Dermis microvascular lymphatic vessel endothelial cell (primary cell): ENCODE measurements at places on chromosomes 1 and 21. TPM values are rescaled to one million over a fixed set of nuclear protein-coding genes. Genes with fewer than 3 reads are reported as not detected.

COA6 gene
- total RNA-seq = 12.8 and 16.7 TPM in 2 replicates

DPT gene
- total RNA-seq = not detected in 2 replicates

KCNAB2 gene
- total RNA-seq = 1.4 and 1.5 TPM in 2 replicates

SLC26A9 gene
- not detected in 2 replicates for total RNA-seq

RPS6KC1 gene
- 15.5 and 16.9 TPM in 2 replicates for total RNA-seq

AKR7A2 gene
- total RNA-seq = 49.7 and 67.5 TPM in 2 replicates
